Neuronal stem cell (in vitro differentiated cells): ENCODE measurements at places on chromosomes 7 and 10.

DNA sequence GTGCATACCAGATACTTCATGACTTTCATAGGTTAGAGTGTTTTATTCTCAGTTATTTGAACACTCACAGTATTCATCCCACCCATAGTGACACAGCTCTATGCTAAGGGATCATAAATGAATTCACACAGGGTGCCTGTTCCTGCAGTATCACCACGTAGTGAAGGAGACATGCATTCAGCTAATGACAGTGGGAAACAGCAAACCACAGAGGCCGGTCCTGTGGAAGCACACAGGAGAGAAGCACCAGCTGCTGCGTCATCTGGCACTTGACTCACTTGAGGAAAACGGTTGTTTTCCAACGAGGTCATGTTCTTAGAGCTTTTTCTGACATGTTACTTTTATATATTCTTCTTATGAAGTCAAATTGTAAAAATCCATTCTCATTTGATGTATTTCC, 73.0 kb downstream of the UBE3C start:
- DNase-seq, result no peak

- no peak for DNase-seq
Observed at GRCh38 chr7:43234073-43234472, 121.6 kb downstream of the HECW1 start.

DNA sequence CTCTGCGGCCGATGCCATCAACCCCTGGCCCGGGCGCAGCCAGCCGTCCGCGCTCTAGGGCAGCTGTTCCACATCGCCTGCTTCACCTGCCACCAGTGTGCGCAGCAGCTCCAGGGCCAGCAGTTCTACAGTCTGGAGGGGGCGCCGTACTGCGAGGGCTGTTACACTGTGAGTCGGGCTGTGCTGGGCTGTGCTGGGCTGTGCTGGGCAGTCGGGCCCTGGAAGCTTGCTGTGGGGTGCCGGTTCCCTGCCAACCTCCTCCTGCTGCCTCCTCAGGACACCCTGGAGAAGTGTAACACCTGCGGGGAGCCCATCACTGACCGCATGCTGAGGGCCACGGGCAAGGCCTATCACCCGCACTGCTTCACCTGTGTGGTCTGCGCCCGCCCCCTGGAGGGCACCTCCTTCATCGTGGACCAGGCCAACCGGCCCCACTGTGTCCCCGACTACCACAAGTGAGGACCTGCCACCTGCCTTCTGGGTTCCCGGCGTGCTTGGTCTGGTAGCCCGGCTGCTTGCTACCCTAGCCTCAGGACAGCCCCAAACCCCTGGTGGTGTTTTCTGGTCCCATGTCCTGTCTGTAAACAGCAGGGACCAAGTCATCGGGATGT, 7.5 kb downstream of the ZYX start:
- DNase-seq, result no peak

DNA sequence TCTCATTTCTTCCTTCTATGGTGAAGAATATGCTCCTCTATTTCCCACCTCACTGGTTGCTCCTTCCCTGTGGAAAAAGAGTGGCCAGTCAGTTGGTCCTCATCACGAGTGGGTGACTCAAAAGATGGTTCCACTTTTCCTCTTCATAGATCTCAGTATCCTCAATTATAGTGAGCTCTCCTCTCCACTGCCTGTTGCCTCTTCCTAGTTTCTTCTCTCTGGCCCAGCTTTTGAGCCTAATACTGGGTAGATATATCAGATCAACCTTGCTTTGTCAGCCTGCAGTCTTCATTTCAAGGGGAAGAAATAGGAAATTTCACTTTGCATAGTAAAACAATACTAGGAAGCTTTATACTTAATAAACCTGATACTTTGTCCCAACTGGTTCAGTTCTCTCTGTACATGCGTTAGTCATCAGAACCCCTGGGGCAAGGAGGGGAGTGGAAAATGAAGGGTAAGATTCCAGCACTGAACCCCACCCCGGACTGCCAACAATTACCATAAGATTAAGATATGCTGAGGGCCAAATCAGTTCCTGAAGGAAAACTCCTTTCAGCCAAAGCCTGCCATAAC, 15.5 kb upstream of the WNT16 start:
- no peak for DNase-seq

DNA sequence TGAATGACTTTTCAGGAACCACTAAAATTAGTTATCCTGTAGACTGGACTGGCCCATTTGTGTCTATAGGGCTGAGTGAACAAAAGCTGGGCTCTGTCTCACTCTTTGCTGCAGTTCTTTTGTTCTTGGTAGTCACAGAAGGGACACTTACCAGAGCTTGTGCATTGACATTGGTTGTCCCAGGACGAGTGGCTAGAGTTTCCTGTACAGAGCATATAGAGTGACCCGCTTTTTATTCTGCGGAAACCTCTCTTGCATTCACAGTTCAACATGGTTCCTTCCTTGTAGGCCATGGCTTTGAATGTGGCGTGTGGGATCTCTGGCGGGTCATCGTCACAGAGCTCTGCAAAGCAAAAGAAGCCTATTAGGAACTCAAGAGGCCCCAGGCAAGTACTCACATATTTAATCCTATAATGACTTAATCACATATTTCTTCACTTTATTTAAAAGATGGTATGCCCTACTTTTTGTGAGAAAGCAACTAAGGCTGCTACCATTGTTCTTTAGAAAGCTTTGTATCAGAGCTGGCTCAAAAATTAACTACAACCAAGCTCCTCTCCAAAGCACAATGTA, 36.4 kb downstream of the IL2RA start:
- no peak for DNase-seq

DNA sequence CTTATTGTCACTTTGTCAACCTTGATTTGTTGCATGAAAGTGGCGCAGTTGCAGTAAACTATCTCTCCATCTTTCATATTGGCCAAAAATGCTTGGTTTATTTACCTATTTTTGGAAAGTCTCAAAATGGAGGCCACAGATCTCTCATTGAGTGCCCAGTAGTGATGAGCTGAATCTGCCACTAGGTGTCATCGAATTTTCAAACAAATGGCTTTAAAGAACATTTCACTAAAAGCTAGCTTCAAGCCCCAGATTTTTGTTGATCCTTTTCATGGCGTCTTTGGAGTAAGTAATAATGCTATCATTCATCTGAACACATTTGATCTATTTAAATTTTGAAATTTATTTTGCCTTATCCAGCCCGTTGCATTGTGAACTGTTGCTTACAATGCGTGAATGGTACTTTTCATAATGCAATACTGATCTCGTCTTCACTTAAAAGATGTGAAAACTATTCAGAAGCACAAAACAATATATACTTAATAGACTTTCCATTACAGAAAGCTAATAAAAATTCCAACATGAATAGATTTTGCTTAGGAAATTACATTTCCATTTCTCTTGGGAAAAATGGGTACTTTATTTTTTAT, 236.2 kb downstream of the DNAJB9 start:
- DNase-seq, result no peak

DNA sequence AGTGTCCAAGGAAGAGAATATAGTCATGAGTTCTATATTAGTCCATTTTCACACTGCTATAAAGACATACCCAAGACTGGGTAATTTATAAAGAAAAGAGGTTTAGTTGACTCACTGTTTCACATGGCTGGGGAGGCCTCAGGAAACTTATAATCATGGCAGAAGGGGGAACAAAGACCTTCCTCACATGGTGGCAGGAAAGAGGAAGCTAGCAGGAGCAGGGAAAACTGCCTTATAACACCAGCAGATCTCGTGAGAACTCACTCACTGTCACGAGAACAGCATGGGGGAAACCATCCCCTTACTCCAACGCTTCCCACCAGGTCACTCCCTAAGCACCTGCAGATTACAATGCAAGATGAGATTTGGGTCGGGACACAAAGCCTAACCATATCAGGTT, 139.0 kb upstream of the ZNF438 start:
- no peak for DNase-seq

DNA sequence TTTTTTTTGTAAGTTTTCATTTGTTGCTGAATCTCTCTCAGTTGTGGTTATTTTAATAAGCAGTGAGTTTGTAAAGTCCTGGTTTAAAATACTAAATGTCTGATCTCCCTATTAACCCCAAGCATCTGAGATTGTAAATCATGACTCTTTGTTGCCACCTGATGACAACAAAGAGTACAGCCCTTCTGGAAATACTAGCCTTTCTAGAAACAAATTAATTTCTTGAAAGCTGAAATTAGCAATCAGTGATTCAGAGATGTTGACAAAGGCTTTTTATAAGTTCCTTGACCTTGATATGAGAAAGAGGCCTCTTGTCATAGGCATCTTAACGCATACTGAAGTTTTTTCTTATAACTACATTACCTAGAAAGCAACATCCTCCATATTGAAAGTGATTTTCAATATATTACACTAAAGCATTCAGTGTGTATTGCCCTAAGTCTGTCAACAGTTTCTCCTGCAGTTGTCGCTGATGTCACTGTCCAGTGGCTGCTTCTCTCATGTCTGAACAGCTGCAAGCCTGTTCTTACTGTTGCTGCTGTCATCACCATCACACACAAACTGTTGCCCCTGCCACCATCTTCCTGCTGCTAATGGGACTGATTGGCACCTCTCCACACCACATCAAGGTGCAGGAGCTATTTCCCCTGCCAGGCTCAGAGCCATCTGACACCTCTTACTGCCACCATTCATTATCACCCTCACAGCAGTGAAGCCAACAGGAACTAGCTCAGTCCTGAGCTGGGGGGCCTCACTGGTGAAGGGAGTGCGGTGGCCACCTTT, 95.1 kb upstream of the LRGUK start:
- no peak for DNase-seq

DNA sequence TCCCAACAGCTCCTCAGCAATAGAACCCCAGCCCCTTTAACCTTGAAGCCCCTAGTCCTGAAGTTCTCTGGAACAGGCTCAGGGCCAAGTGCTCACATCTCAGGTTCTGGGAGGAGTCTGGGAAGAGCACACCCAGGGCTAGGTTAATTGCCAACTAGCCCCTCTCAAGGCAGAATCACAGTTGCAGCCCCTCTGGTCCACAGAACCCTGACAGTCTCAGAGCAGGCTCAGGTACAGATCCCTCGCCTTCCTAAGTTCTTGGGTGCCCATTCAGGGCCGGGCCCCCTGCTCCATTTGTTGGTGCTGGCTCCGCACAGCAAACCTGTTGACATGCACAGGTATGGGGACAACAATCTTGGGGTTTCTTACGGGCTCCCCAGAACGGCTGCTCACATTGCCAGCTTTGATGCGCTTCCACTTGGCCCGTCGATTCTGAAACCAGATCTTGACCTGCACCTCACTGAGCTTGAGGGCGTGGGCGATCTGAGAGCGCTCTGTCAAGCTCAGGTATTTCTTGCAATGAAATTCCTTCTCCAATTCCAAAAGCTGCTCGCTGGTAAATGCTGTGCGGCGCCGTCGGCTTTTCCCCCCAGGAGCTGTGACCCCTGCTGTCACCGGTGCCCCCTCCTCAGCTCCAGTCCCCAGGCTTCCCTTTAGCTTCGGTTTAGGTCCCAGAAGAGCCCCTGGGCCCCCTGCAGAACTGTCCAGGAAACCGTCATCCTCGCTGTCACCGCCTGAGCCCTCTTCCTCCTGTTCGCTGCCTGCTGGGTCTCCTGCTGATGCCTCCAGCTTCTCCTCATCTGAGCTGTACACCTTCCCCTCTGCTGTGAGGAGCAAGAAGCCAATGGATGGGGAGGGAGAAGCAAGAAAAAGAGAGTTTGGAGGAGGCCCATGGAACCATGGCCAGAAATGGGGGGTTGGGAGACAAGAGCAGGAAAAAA, 18.9 kb downstream of the GBX1 start:
- no peak for DNase-seq
